ENCODE measurements at places on chromosomes 6 and 20.
A peak's percentile ranks its signal among the peaks of the same experiment; 100 is the strongest.

GRCh38 chr20:62647521-62648317 lies 5.4 kb downstream of the SLCO4A1 start:
- peak; percentile 54 for DNase-seq

DNA sequence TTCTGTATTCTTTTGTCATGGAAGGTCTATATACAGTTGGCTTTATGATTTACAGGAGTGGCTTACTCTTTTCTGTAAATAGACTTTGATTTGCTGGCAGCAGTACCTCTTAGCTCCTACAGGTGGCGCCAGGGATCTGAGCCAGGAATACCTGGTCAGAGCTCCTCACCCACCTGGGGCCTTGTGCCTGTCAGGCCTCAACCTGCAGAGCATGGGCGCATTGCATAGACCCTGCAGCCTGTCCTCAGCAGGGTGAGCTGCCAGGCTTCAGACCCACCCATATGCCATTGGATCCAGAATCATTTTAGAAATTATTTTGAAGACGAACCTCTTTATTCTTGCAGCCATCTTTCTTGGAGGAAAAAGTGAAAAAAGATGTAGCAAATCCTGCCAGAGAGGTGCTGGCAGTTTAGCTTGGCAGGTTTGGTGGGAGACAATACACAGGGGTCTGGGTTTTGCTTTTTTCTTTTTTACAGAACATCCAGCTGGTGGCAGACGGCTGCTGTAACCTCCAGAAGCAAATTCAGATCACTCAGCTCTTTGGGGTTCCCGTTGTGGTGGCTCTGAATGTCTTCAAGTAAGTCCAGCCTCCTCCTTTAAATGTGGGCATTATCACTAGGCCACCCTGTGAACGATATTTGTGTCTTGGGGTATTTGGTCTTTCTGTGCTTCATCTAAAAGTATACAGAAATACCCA lies 149.1 kb downstream of the MTHFD1L start:
- DNase-seq = peak; percentile 67

DNA sequence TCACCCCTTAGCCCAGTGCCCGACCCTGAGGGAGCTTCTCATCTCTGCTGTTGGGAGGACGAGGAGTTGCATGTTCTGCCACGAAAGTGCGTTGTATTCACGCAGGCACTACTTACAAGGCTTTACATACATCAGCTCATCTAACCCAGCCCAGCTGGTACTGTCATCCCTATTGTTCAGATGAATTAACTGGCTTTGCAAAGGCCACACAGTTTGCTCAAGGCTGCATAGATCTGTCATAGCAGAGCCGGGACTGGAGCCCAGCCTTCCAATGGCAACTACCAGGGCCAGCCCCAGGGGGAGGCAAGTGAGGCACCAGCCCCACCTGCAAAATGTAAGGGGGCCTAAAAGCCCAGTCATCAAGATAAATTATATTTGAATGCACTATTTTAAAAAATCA lies 257.6 kb downstream of the NFATC2 start:
- no peak for DNase-seq

DNA sequence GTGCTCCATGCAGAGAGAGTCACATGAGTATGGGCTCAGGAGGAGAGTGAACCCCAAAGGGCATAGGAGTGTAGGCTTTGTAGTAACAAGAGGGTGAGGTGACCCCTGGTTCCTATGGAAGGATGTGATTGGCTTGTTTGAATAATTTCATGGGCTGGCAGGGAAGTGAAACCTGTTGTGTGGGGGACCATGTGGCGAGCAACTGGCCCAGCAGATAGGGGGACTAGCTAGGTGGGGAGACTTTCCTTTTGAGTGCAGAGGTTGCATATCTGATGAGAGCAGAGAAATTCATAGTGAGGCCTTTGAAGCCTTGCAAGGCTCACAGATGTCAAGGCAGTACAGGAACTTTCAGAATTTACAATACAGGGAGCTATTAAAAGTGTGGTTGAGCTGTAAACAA lies 247.9 kb upstream of the SLC35B3 start:
- no peak for DNase-seq

DNA sequence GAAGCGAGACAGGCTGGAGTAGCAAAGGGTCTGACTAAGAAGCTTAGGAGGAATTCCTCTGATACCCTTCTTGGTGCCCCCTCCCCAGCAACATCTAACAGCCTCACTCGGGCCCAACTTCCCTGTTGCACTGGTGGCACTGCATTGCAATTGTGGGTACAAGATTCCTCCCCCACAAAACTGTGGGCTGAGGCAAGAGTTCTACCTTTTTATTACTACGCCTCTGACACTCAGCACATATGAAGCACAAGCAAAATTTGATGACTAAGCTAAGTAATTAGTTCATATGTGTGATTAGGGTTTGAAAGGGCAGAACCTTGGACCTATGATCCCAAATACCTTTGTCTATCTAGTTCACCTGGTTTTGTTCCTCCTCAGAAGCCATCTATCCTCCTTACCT lies 83.5 kb downstream of the ZHX3 start:
- no peak for DNase-seq

DNA sequence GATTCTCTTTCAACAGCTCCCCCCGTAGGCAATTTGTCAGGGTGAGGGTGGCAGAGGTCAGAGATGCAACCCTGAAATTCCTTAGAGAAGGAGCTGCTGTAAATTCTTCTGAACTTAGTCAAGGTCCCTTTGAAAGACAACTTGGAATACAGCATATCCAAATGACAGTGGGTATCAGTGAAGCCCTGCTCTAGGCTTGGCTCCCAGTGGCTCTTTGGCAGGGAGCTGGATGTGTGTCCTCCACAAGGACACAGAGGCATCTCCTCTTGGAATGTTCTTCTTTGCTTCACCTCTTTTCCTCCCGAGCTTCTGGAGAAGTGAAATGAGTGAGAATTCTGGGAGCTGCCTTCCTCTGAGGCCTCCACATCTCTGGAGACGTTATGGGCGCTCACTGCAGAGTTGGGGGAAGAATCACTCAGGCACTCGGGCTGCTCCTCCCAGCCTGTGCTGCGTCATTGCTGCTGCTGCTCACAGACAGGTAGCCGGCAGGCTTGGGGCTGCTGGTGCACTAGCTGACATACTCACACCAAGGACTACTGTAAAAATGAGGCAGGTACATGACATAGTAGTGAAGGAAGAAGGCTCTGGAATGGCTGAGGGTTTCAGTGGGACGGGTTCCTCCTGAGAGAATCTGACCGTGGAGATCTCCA lies 34.1 kb downstream of the DYNLT1 start:
- DNase-seq = no peak

DNA sequence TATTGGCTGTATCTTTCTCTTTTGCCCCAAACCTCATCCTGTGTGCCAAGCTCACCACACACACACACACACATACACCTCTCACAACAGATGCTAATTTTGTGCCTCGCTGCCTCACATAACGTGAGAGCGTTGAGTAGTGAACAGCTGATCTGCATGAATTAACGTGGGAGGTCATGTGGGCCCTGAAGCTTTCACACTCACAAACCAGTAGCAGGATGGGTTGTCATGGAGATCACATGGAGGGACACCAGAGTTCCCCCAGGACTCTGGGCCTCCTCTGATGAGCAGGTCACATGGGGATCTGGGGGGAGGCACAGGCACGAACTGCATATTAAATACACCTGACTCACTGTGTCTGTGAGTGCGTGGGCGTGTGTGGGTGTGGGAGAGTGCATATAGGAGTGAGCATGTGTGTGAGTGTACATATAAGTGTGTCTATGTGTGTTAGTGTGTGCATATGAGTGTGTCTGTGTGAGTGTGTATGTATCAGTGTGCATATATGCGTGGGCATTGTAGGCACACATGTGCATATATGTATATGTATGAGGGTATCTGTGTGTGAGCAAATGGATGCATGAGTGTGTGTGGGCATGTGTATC lies 62.7 kb upstream of the SULF2 start:
- DNase-seq = no peak

DNA sequence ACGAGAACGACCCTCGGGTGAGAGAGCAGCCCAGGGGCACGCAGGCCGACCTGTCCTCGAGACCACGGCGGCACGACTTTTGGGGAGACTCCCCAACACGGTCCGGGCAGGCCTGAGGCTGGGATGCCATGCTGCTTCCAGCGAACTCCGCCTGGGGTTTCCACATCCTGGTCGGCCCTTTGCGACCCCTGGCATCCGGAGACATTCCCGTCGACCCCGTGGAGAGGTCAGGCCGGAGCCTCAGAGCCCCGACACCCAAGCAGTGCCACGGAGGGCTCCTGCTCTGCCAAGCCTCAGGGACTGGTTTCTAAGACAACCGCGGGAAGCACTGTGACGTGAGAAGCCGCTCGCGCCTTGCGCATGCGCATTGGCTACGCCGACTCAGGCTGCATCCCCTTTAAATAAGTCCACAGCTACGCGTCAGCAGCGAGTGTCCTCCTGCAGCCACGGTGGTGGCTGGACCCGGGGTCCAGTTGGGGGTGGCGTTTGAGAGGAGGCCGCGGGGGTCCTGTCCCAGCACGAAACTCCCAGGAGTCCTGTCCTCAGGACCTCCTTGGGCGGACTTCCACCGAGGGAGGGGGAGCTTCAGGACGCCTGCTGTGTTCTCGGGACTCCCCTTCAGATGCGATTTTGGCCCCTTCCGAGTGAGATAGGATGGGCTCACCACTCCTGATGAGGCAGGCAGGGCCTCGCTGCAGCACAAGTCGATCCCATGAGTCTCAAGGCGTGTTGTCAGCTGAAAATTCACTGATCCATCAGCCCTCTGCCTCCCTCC lies 1089.3 kb upstream of the DEFB115 start:
- peak; percentile 6 for DNase-seq

DNA sequence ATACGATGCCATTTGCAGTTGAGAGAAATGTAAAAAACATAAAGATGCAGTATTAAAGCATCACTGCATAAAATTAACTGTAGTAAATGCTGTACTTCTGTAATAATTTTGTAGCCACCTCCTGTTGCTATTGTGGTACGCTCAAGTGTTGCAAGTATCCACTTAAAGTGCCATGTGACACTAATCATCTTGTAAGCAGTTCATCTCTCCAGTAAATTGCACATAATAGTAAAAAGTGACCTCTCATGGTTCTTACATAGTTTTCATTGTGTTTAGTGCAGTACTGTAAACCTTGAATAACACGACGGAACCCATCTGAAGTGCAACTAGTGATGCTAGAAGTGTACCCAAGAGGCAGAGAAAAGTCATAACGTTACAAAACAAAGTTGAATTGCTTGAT lies 190.1 kb upstream of the VGLL2 start:
- DNase-seq = no peak

- DNase-seq = no peak
Measured at GRCh38 chr6:28587746-28588075, 62.0 kb downstream of the GPX5 start.

DNA sequence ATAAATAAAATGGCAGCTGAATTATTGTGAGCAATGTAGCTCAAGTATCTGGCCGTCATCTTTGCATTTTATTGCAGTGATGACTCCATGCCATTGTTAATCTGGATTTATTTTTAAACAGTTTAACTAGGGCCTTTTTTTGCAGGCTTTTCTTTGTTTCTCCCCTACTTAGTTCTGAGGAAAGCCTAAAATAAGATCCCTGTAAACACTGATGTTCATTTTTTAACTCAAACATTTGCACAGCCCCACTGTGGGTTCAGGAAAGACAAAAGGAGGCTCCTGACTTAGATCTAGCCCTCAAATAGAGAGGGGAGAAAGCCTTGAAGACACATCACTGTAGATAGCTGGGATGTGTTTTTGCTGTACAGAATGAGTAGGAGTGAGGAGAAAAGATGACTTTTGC lies 69.2 kb downstream of the PLEKHG1 start:
- no peak for DNase-seq

DNA sequence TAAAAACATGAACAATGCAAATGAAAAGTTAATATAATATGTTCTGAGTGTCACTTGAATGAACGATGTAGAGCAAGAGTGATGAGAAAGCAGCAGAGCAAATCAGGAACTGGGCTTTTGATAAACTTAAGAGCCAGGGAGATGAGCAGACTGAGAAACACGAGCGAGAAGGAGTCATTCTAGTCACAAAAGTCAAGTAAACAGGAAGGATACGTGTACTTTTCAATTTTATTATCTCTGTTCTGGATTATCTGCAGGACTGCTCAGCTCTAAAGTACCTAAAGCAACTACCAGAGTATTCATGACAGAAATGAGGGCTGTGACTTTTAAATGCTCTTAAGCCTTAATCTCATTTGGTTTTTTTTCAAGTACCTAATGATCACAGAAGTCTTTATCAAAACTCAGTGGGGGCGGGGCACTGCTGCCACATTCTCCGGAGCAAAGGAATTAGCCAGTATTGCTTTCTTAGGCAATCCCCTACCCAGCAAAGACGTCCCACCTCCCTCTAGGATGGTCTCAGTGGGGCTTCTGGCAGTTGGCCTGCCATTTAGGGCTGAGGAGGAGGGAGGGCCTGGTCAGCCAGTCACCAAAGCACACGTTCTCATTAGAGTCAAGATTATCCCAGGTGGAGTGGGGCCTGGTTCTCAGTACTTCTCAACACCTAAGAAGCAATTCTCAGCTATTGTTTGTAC lies 8.6 kb downstream of the MAN1A1 start:
- peak; percentile 59 for DNase-seq

- peak; percentile 48 for DNase-seq
Measured at GRCh38 chr20:44683263-44684046, 31.7 kb upstream of the CCN5 start.

- DNase-seq = no peak
Measured at GRCh38 chr6:145012039-145012662, 723.2 kb downstream of the EPM2A start.

DNA sequence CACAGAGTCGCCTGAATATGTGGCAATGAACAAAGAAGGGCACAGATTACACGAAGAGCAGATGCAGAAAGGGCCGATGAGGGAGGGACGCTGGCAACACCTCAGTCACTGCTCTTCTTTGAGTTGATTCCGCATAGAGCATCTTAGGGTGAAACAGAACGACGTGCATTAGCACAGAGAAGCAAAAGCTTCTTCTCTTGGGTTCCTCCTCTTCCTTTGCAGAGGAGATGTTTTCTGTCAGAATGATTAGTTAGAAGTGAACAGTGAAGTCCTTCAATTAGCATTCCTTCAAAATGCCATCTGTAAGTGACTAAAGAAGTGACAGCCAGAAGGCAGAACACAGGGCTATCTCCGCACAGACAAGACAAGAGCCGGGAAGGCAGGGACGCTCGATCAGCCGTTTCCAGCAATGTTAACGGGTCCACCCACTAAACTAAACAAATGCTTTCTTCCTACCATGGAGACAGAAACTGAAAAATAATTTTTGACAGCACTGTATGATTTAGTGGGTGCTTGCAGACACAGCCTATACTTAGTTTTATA lies 219.8 kb upstream of the AGPAT4 start:
- no peak for DNase-seq

- no peak for DNase-seq
Measured at GRCh38 chr20:53833333-53834061, 236.9 kb downstream of the BCAS1 start.

DNA sequence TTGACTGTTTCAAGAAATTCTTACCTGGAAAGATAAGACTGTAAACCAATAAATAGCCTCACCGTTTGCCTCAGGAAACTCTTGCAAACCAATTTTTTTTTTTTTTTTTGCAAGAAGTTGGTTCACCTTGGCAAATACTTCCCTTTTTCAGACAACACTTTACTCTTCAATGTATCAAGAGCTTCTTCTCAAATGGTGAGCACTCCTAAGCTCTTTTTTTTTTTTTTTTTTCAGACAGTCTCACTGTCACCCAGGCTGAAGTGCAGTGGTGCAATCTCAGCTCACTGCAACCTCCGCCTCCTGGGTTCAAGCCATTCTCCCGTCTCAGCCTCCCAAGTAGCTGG lies 22.7 kb upstream of the SNTA1 start:
- no peak for DNase-seq
